Colonic mucosa (tissue), 4 donors: ENCODE measurements at places on chromosomes 6 and 20. TPM values are rescaled to one million over a fixed set of nuclear protein-coding genes. Genes with fewer than 3 reads are reported as not detected.
A peak's percentile ranks its signal among the peaks of the same experiment; 100 is the strongest.

GRCh38 chr20:5410470-5410869 is 93.7 kb upstream of the PROKR2 start:
- H3K27ac ChIP-seq = no peak overlapping the region
- no peak overlapping the region for H3K4me3 ChIP-seq
- H3K4me1 ChIP-seq = no peaks in the 10 kb centered on the region
- DNase-seq = no peak
- H3K36me3 ChIP-seq = no peaks in the 10 kb centered on the region

DNA sequence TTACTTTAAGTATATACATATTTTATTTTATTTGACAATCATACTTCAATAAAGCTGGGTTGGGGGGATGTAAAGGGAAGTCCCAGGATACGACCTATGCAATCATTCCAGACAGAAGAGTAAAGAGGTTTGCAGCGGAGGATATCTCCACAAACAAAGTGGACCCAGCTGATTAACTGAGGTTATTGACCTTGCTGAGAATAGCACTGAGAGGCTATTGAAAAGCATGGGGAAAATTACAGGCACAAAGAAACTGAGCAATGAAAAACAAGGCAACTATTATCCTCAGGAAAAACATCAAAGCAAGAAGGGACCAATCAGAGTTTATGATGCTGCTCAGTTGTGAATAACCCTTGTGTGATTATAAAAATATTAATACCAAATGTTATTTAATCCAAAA is 32.6 kb downstream of the SERPINB1 start:
- DNase-seq = peak; percentile 10
- H3K27ac ChIP-seq = peak overlapping the region; percentile 48
- H3K36me3 ChIP-seq = no peaks in the 10 kb centered on the region
- no peaks in the 10 kb centered on the region for H3K27me3 ChIP-seq

DNA sequence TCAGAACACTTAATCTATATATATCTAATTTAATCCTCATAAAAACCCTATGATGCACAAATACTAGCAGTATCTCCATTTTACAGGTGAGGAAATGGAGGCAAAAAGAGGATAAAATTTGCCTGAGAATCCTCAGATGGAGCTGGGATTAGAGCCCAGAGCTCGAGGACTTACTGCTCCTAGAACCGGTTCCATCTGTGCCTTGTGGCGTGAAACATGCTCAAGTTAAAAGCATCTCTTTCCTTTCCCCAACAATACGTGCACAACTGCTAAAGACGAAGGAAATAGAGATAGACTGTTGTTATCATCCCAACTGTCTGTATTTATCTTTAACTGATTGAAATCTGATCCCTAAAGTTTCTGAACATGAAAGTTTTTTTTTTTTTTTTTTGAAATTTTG is 367.6 kb upstream of the SOX4 start:
- H3K27ac ChIP-seq = no peak overlapping the region
- H3K27me3 ChIP-seq = no peaks in the 10 kb centered on the region
- H3K36me3 ChIP-seq = no peaks in the 10 kb centered on the region
- DNase-seq = no peak
- H3K4me1 ChIP-seq = no peaks in the 10 kb centered on the region

GRCh38 chr6:156780962-156781853 is 4.0 kb downstream of the ARID1B start:
- no peaks in the 10 kb centered on the region for H3K36me3 ChIP-seq
- peaks cover 4% of the 10 kb centered on the region for H3K4me1 ChIP-seq
- no peak for DNase-seq
- peak overlapping the region; percentile 69 for H3K4me3 ChIP-seq
- peak overlapping the region; percentile 88 for H3K27ac ChIP-seq
- no peaks in the 10 kb centered on the region for H3K27me3 ChIP-seq

DNA sequence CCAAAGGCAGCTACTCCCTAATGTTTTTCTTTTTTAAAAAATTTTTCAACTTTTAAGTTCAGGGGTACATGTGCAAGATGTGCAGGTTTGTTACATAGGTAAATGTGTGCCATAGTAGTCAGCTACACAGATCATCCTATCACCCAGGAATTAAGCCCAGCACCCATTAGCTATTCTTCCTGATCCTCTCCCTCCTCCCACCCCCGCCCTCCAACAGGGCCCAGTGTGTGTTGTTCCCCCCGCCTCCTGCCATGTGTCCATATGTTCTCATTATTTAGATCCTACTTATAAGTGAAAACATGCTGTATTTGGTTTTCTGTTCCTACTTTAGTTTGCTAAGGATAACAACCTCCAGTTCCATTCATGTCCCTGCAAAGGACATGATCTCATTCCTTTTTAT is 12.4 kb downstream of the TRIM15 start:
- H3K27me3 ChIP-seq = peaks cover 5% of the 10 kb centered on the region
- H3K4me1 ChIP-seq = peaks cover 4% of the 10 kb centered on the region
- no peak overlapping the region for H3K27ac ChIP-seq
- DNase-seq = no peak
- H3K36me3 ChIP-seq = no peaks in the 10 kb centered on the region

DNA sequence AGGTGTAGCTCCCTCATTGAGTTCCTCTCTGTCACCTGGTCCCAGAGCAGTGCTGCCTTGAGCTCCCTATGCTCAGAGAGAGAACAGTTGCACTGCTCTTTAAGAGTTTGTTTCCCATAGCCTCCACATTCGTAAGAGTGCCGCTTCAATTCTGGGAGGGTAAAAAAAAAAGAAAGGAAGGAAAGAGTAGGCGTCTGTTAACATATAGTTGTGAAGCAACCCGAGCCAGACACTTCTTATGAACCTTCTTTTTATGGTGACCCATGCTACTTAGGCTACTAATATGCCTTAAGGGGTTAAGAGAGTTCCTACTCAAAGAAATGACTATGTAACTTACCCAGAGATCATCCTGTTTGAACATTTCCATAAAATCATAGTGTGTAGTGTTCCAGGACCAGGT is 4.3 kb upstream of the ARG1 start:
- H3K27me3 ChIP-seq = no peaks in the 10 kb centered on the region
- no peak for DNase-seq
- H3K27ac ChIP-seq = no peak overlapping the region
- H3K36me3 ChIP-seq = no peaks in the 10 kb centered on the region
- H3K4me1 ChIP-seq = no peaks in the 10 kb centered on the region
- H3K4me3 ChIP-seq = no peak overlapping the region

DNA sequence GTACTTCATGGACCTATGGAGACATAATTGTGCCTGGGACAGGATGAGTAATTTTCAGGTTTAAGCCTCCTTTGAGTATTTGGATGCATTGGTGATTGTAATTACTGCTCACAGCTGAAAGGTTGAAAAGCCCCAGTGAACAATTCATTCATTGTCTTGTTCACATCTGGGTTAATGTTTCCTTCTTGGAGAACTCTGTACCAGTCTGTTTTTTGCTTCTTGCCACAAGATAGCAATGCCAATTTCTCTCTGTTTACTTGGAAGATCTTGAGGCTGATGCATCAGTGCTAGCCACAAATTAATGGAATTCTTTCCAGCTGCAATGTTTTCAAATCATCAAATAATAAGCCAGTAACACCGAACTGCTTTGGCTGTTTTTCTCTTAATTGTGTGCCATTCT is 207.8 kb downstream of the BMP2 start:
- no peak overlapping the region for H3K4me3 ChIP-seq
- no peaks in the 10 kb centered on the region for H3K27me3 ChIP-seq
- DNase-seq = no peak
- no peaks in the 10 kb centered on the region for H3K4me1 ChIP-seq
- H3K27ac ChIP-seq = no peak overlapping the region

The FNDC1 gene
- 0.05 TPM for total RNA-seq

The IFT52 gene
- 12.6 TPM for total RNA-seq

The TULP1 gene
- not detected for total RNA-seq

The CD109 gene
- 1.1 TPM for total RNA-seq

The OTOR gene
- not detected for total RNA-seq

The ZSCAN23 gene
- total RNA-seq = 2.6 TPM

The TFEB gene
- total RNA-seq = 21.7 TPM
